ENCODE measurements at places on chromosomes 13 and 19.

DNA sequence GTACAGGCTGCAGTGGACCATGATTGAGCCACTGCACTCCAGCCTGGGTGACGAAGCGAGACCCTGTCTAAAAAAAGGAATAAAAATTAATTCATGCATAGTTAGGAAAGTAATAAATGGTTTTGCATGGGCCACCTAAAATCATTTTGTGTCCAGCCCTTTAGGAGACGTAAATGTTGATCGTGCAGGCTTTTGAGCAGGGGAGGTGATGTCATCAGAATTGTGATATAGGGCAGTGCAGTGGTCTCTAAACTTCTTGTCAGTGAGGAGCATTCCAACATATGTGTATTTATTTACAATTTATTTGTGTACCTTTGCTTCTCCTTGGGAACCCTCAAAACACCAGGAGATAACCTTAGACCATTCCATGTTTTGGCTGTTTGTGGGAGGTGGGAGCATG lies 3.0 kb downstream of the SMARCA4 start:
- DNase-seq, result no peak

DNA sequence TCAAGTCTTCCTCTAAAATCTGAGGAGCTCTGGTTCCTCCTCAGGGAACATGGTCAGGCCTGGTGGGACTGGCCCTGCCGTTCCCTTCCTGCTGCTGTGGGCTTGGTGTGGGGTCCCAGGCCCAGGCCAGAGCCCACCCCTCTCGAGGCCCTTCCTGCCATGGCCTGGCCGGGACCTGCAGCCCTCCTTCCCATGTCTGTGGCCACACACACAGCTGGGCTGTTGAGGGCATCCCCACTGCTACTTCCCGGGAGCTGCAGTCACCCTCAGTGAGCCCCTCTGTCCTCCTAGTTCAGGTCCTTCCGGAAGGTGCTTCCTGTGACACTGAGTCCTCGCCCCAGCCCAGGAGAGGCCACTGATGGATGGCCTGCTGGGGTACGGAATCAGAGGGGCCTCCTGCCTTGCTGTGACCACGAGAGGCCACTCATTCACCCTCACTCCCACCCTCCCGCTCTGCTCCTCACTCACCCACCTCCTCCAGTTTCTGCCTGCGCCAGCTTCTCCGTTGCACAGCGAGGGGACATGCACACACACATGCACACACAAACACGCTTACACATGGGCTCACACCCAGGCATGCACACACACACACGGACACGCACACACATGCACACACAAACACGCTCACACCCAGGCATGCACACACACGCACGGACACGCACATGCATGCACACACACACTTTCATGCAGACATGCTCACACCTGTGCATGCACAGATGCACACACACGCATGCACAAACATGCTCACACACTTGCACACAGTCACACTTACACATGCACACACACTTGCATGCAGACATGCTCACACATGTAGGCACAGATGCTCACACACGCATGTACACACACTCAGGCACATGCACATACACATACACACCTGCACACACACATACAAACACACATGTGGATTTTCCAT lies 7.3 kb upstream of the MCF2L start:
- DNase-seq, result no peak

DNA sequence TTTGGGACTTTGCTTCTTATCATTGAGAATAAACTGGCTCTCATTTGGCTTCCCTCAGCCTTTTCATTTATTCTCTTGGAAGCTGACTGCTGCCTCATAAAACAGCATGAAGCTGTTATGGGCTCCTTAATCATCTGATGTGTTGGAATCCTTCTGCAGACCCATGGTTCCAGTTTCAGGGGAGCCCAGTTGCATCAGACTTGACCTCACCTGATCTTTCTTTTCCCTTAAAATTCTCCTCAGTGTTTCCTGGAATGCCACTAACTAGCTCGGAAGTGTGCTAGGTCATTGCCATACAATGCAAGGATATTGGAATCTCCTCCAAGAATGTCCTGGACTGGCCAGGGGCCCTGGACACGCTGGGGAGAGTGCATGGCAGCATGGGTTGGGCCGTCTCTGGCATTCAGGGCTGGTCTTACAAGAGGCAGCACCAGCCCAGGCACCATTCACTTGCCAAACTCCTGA lies 158.7 kb downstream of the FLT1 start:
- no peak for DNase-seq

- no peak for DNase-seq
These were observed 732 bp upstream of the DCLK1 start for GRCh38 chr13:36131931-36132297.

DNA sequence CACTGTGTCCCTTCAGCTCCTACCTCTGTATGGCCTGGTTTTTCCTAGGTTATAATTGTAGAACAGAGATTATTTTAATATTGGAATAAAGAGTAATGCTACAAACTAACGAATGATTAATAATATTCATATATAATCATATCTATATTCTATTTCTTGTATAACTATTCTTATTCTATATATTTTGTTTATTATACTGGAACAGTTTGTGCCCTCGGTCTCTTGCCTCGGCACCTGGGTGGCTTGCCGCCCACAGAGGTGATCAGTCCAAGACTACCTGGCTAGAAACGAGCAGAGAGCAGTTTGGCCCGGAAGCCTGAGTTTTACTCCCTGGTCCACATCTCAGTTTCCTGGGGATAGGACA lies 3.9 kb upstream of the SLC27A1 start:
- DNase-seq, result no peak

GRCh38 chr19:32035626-32036025 lies 309.8 kb upstream of the ZNF507 start:
- no peak for DNase-seq

DNA sequence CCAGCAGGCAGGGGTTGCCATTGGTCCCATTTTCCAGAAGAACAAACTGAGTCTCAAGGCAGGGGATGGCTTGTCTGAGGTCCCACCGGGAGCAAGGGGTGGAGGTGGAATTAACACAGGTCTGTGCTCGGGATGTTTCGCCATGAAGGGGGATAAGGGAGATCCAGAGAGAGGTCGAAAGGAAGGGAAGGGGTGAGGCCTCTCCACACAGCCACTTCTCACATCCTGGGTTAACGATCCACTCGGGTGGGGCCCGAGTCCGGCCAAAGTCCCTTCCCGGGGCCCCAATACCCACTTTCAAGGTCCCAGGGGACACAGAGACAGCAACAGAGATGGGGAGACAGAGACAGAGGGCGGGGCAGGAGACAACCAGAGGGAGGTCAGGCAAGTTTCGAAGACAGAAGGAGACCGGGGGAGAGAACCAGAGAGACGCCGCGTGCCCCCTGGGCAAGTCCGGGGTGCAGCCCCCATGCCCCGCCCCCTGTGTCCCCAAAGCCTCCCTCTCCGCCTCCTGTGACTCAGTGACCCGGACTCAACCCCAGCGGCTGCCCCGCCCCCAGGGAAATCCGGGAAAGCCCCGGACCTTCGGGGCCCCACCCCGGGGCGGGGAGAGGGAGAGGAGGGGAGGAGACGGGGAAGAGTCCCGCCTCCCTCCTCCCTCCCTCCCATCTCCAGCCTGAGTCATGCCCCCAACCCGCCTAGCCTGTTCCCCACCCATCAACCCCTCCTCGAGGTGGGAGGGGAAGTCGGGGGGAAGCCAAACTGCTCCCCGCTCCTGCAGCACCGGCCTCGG lies 1.4 kb upstream of the BCL3 start:
- DNase-seq, result no peak

- no peak for DNase-seq
These were observed 89.7 kb downstream of the HSPH1 start for GRCh38 chr13:31072041-31072440.

- DNase-seq, result no peak
These were observed 302.1 kb downstream of the PCDH17 start for GRCh38 chr13:57933606-57934005.

DNA sequence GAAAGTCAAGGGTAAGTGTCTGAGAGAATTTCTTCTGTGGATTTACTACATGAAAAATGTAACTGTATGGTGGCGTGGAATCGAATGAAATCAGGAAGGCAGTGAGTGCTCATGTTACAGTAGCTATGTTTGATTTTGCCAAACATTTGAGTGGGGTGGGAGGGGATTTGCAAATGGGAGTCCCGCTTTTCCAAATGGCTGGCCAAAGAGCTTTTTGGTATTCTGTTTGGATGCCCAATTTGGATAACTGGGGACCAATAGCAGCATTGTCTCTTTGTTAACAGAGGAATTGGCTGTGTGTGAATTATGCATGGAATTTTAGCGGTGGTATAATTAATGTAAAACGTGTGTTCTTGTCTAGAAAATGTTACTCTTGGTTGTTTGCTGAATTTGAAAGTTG lies 17.8 kb downstream of the HNRNPM start:
- DNase-seq, result no peak

DNA sequence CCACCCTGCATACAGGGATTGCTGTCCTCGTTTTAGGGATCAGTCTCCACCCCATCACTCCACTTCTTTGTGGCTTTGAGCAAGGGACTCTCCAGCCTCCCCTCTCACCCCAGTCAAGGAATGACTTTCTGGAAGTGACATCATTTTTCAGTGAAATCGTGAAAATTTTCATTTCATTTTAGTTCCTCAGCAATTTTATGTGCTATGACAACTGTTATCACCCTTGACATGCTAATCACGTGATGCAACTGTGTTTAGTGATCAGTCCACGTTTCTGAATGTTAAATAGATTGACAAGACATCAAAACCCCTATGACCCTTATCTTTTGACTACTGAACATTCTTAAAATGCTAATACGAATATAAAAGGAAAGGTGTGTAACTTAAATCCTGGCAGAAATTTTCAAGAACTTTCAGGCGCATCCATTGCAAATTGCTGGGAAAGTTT lies 8.0 kb downstream of the C19orf81 start:
- DNase-seq, result no peak

DNA sequence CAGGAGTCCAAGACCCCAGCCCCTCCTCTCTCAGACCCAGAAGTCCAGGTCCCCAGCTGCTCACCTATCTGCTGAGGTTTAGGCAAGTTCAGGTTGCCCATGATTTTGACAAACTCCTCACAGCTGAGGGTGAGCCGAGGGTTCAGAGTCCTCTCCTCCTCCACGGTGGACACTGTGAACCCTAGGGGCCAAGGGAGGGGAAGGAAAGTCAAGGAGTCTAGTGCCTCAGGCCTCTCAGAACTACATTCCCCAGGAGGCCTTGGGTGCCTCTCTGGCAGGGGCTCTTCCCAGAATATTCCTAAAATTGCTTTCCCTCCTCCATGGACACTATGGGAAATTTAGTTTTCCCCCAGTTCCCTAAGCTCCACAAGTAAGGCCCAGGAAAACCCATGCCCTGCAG lies 3.3 kb upstream of the PHLDB3 start:
- DNase-seq, result no peak

DNA sequence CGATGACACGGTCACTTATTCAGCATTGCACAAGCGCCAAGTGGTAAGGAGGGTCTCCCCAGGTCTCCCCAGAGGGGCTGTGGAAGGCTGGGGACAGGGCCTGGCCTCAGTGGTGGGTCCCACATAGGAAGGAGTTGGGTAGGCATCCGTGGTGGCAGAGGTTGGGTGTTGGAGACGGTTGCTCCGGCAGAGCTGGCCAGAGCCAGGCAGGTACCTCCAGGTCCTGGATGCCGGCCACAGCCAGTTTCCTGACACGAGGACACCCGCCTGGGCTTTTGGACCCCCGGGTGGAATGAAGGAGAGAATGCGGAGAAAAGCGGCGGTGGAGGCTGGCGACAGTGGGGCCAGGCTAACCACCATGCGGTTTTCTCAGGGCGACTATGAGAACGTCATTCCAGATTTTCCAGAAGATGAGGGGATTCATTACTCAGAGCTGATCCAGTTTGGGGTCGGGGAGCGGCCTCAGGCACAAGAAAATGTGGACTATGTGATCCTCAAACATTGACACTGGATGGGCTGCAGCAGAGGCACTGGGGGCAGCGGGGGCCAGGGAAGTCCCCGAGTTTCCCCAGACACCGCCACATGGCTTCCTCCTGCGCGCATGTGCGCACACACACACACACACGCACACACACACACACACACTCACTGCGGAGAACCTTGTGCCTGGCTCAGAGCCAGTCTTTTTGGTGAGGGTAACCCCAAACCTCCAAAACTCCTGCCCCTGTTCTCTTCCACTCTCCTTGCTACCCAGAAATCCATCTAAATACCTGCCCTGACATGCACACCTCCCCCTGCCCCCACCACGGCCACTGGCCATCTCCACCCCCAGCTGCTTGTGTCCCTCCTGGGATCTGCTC lies 1.3 kb upstream of the FFAR1 start:
- no peak for DNase-seq

- no peak for DNase-seq
These were observed 169.9 kb downstream of the VWA8 start for GRCh38 chr13:41791056-41791455.

DNA sequence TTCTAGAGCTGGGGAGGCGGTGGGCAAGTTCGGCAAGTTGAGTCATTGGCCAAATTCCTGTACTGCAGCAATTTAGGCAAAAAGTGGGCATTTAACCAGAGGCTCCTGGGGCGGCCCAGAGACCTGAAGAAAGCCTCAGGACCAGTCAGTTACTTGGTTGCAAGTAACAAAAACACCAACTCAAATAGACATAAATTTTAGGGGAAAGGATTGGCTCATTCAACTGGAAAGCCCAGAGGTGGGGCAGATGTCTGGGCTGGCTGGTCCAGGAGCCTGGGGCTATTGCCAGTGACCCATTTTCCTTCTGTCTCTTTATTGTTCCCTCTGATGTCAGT lies 97.1 kb downstream of the SIPA1L3 start:
- no peak for DNase-seq

- DNase-seq, result no peak
These were observed 37.1 kb downstream of the SMAD9 start for GRCh38 chr13:36882829-36883390.

DNA sequence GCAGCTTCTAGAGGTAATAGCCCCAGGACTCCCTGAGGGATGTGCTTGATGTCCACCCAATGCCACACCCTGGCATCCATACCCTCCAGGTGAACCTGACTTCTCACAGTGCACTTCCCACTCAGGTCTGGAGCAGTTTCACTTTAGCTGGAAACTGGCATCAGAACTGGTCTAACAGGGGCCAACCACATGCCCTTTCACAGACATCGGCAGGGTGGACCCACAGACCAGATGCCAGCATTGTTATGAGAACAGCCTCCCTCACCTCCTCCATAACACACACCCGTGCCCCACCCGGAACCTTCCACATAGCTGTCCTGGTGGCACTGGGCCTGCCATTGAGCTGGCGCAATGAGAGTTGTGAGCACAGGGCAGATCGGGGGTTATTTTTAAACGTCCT lies 77.4 kb upstream of the GPR12 start:
- no peak for DNase-seq

- no peak for DNase-seq
These were observed 10.6 kb downstream of the PTBP1 start for GRCh38 chr19:807627-808422.

- DNase-seq, result no peak
These were observed 129.8 kb downstream of the DLEU7 start for GRCh38 chr13:50713523-50714248.

- DNase-seq, result no peak
These were observed 91.4 kb downstream of the ATP11A start for GRCh38 chr13:112781287-112781686.

GRCh38 chr19:30393729-30394480 lies 21.7 kb downstream of the ZNF536 start:
- no peak for DNase-seq

DNA sequence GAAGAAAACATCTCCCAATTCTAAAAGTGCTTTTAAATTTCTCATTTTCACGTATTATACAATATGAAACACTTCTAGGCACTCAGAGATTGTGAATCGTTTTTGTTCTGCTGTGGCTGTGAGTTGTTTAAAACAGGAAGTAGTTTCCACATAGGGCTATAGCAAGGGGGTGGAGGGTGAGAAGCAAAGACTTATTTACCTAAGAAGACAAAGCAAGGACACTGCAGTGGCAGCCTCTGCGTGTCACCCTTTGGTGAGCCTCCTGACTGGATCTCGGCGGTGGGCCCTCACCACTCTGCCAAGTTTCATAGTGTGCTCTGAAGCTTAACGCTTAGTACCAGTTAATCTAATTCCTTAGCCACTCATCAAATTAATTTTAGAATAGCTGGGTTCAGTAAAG lies 56.8 kb downstream of the TNFSF13B start:
- DNase-seq, result no peak
